ENCODE measurements at places on chromosomes 6 and 20.

- DNase-seq = no peak
Measured at GRCh38 chr6:137191670-137192069, 18.2 kb upstream of the IL22RA2 start.

- DNase-seq = no peak
Measured at GRCh38 chr6:12203001-12203400, 87.2 kb upstream of the EDN1 start.

- DNase-seq = no peak
Measured at GRCh38 chr6:35751594-35751993, 14.8 kb downstream of the ARMC12 start.

- DNase-seq = no peak
Measured at GRCh38 chr6:48116699-48117645, 6.0 kb upstream of the PTCHD4 start.

- DNase-seq = no peak
Measured at GRCh38 chr6:125746019-125746414, 3.4 kb upstream of the HEY2 start.

GRCh38 chr6:128713461-128713860 is 169.5 kb upstream of the LAMA2 start:
- DNase-seq = no peak

DNA sequence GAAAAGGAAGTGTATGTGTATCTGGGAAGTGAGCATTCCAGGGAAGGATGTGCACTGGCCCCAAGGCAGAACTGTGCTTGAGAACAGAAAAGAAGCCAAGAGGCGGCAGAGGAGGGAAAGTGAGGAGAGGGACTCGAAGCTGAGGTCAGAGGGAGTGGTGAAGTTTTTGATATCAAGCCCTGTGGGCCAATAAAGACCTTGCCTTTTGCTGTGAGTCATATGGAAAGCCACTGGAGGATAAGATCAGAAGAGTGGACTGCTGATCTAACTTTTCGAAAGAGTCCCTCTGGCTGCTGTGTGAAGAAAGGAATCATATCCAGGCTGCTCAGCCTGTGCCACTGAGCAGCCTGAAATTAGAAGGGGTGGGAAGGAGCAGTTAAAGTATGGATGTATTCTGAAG is 99.4 kb downstream of the EYA4 start:
- DNase-seq = no peak

DNA sequence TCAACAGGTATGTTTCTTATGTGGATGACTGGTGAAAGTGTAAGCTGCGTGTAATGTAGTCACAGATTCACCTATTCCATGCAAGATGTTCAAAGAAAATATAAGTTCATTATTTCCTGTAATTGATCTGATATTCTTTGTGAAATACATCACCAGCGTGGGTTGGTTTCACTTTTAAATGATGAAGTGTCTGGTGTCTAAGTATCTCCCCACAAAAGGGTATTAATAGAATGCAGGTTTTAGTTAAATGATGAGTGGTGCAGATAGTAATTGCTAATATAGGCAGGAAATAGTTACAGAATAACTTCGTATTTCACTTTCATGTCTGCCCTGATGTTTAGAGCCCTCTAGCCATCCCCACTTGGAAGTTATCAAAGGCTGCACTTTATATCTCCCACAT is 22.2 kb downstream of the PGBD1 start:
- no peak for DNase-seq

Measured in stimulated activated CD4-positive, alpha-beta T cell treated with anti-CD3 and anti-CD28 coated beads, TNF-alpha, amount 100 ng/mL, for 4 hours (primary cell).